ENCODE measurements at places on chromosomes 13 and 19.

DNA sequence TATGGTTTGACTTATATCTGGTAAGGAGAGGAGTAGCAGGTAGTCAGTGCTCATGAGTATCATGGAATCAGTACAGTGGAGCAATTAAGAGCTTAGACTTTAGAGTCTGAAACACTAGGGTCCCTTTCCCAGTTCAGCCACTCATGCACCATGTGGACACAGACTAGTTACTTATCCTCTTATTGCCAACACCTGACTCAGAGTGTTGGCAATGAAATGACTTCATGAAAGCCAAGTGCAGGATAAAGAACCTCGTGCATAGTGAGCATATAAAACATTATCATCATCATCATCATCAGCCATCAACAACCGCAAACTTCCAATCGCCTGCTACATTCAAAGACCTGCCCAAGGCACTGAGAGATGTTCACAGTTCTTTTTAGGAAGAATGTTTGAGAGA, 164.2 kb downstream of the FOXO1 start:
- DNase-seq, result no peak

- no peak for DNase-seq
These were observed 27.1 kb upstream of the MYCBP2 start for GRCh38 chr13:77353995-77354394.

- DNase-seq, result no peak
These were observed 290.1 kb downstream of the FOXO1 start for GRCh38 chr13:40376296-40376849.

GRCh38 chr19:919199-920050, 2.3 kb downstream of the KISS1R start:
- DNase-seq, result peak; percentile 82

DNA sequence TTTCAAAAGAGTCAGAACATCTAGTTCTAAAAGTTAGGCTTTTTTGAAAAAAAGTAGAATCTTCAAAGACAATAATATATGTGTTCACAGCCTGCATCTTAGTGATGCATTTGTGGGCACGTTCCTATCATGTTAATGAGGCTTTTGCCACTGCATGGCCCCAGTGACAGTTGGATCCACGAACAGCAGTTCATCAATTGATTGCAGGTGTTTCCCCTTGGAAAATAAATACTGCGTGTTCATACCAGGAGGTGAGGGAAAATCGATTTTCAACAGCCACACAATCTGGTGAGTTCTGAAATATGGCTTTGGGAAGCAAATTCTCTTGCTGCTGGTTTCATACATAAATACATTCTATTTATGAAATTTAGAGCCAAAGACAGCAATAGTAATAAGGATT, 343.8 kb upstream of the SLC10A2 start:
- DNase-seq, result no peak

GRCh38 chr13:39052944-39053343, 14.7 kb downstream of the NHLRC3 start:
- no peak for DNase-seq

DNA sequence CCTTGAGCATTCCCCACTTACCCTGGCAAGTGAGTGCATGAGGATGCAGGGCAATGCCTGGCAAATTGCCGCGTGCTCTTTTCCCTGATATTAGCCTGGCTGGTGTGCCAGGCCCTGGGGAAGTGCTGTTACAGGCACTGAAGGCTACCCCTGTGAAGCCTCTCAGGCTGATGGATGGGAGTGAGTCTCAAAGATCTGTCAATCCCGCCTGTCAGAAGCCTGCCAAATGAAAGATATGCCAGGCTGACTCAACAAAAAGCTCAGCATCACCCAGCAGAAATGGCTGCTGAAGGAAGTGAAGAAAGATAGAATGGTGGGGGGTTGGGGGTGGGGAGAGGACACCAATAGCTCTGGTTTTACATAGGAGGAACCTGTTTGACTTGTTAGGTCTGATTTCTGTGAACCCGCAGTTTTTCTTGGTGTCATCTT, 112.1 kb downstream of the LACC1 start:
- DNase-seq, result no peak

GRCh38 chr19:31975461-31975860, 369.9 kb upstream of the ZNF507 start:
- no peak for DNase-seq

GRCh38 chr19:18469069-18469846, 31.3 kb upstream of the ISYNA1 start:
- DNase-seq, result peak; percentile 87

- DNase-seq, result peak; percentile 54
These were observed 6.4 kb downstream of the IRS2 start for GRCh38 chr13:109779876-109780510.

DNA sequence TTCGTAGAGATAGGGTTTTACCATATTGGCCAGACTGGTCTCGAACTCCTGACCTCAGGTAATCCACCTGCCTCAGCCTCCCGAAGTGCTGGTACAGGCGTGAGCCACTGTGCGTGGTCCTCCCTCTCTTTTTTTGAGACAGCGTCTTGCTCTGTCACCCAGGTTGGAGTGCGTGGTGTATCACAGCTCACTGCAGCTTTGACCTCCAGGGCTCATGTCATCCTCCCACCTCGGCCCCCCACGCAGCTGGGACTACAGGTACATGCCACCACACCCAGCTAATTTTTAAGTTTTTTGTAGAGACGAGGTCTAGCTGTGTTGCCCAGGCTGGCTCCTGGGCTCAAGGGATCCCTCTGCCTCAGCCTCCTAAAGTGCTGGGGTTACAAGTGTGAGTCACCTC, 18.2 kb downstream of the ZSCAN18 start:
- DNase-seq, result no peak

DNA sequence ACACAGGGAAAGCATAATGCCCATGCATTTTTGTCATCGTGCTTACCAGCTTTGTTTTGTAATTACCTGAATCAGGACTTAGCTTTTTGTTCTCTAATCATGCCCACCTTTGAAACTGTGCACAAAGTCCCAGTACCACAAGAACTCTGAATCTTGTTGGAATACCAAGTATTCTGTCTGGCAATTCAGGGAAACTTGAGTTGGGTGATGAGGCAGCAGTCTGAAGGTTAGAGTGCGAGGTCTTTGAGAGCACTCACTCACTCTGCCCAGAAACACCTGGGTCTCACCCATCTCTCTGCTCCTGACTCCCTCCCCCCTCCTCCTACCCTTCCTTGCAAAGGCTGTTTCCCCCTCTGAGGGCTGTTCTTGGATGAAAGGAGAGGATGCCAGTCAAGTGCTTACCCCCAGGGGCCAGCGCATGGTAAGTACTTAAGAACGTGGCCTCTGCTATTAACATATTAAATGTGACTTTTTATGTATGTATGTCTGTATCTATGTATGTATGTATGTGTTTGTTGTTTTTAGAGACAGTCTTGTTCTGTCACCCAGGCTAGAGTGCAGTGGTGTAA, 22.4 kb downstream of the SIPA1L3 start:
- no peak for DNase-seq

DNA sequence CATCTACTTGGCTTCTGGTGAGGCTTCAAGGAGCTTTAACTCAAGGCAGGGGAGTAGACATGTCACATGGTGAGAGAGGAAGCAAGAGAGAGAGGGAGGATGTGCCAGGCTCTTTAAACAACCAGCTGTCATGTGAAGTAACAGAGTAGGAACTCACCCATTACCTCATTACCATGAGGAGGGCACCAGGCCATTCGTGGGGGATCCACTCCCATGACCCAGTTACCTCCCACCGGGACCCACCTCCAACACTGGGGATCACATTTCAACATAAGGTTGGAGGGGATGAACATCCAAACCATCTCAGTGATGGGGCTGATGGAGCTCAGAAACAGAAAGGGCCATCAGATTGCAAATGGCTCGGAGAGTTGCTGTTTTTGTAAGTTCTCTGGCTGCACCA, 12.9 kb downstream of the VSTM2B start:
- DNase-seq, result no peak

- no peak for DNase-seq
These were observed 64.8 kb downstream of the ARHGAP35 start for GRCh38 chr19:46925548-46925950.

DNA sequence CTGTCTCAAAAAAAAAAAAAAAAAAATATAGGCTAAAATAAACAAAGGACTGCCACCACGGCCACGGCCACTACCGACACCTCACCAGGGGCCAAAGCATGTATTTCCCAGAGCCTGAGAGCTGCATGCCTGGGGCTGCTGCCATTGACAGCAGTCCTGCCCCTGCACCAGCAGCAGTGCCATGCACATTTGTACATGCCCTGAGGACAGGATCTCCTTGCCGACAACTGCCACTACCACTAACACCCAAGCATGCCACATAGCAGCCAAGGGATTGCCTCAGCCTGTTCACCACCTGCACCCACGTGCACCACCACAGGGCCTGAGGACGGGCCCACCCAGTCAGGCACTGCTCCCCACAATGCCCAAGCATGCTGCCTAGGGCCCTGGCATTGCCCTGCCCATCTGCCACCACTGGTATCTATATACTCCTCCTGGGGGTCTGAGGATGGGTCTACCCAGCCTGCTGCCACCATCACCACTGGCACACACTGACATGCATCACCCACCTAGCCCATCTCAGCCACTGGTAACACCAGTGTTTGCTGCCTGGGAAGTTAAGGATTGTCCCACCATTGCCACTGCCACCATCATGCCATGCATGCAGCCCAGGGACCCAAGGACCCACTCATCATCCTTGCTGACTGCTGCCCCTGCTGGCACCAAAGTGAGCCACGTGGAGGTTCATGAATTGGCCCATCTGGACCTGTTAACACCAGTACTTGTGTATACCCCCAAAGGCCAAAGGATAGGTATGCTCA, 10.6 kb upstream of the NUP62 start:
- DNase-seq, result no peak

GRCh38 chr13:27917121-27917947, 2.5 kb upstream of the PDX1 start:
- peak; percentile 59 for DNase-seq

DNA sequence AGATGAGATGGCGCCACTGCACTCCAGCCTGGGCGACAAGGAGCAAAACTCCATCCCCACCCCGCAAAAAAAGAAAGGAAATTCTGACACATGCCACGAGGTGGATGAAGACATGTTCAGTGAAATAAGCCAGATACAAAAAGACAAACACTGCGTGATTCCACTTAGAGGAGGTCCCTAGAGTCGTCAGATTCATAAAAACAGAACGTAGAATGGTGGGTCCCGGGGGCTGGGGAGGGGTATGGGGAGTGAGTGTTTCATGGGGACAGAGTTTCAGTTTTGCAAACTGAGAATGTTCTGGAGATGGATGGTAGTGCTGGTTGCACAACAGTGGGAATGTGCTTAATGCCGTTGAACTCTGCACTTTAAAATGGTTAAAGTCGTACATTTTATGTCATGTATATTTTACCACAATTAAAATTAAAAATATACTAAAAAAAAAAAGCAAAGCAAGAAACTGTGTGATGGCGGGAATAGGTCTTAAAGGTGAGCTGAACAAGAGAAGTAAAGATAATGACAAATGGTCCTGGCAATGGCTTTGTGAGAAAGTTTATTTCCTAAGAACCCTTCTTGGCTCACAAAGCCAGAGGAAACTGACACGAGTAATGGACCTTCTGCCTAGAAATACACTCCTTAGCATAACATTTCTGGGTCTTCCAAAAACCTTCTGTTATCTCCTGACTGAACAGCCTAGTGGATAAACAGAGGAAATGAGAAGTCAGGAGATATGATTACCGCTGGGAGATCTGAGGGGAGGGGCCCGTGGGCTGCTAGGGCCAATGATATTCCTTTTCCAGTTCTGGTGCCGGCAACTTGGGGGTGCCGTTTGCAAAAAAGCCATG, 4.2 kb upstream of the SPC24 start:
- no peak for DNase-seq

DNA sequence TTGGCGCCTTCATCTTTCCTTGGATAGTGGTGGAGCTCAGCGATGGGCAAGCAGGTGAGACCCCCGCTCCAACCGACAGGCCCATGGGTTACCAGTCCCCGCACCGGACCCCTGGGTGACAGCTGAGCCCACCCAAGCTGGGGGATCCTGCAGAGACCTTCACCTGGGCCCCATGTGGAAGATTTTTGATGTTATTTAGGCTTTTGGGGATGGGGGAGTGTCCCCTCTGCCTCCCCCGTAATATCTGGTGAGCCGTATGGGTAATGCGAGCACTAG, 4.9 kb upstream of the LILRA5 start:
- DNase-seq, result no peak

GRCh38 chr19:13920524-13920923, 14.5 kb downstream of the CC2D1A start:
- no peak for DNase-seq

DNA sequence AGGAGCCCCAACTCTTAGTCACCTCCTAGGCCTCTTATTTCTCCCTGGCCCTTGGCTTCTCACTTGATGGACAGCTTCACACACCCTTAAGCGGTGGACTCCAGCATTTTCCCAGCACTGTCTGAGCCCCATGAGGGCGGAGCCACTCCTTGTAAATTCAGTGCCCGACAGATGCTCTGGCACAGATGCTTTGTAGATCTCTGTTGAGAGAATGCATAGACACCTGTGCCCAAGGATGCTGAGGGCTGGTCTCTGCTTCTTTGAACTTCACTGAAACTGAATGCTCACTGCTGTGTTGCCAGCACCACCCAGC, 3.3 kb downstream of the SYCN start:
- DNase-seq, result no peak

GRCh38 chr13:67736646-67737420, 506.7 kb upstream of the PCDH9 start:
- DNase-seq, result no peak

- no peak for DNase-seq
These were observed 41.2 kb upstream of the ARGLU1 start for GRCh38 chr13:106609116-106609515.

GRCh38 chr19:44626048-44626624, 12.8 kb downstream of the IGSF23 start:
- no peak for DNase-seq

- DNase-seq, result no peak
These were observed 35.2 kb upstream of the TUBGCP3 start for GRCh38 chr13:112623051-112623711.

GRCh38 chr19:41784312-41784711, 12.1 kb upstream of the CEACAM3 start:
- no peak for DNase-seq

GRCh38 chr19:51742789-51743188, 8.9 kb downstream of the FPR1 start:
- no peak for DNase-seq

GRCh38 chr13:113151745-113152690, 6.4 kb upstream of the PROZ start:
- DNase-seq, result no peak

DNA sequence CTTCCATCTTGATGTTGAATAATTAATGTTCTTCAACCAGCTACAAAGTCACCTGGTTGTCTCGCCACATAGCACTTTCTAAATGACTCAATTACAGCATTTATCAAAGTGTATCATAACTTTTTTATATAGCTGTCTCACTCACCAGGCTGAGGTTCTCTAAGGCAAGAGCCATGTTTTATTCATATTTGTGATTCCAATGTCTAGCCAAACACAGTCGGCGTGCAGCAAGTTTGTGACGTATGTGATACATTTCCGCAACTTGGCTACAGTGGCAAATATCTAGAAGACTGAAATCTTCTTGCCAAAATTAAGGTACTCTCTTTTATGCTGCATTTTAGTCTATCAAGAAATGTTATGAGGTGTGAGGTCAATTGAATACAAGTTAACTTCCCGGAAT, 94.2 kb upstream of the WASF3 start:
- DNase-seq, result no peak

Data from activated CD4-positive, alpha-beta T cell treated with anti-CD3 and anti-CD28 coated beads, Interleukin-2, amount 10 ng/mL, durations not matched to agents 24 days and 14 days (primary cell).